Gastroesophageal sphincter (tissue), 4 donors: ENCODE measurements at places on chromosomes 4 and X.

DNA sequence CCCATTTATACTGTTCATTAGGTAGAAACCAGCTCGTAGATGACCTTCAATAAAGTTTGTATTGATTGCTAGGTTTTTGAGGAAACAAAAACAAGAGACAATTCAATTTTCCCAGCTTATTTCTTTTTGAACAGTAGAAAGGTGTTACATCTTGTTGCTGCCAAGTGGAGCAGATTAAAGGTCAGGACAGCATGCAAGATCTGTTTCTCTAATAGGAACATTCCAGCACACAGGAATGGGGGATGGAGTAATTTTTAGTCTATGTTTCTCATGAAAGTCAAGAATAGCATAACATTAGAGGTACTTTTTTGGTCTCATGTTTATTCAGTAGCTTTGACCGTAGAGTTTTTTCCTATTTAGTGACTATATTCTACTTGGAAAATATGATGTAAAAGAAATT lies 132.4 kb downstream of the IL1RAPL1 start:
- no peak for ATAC-seq

- ATAC-seq, result peak; percentile 89
These were observed 71.7 kb downstream of the DDX60L start for GRCh38 chr4:168408620-168409019.

DNA sequence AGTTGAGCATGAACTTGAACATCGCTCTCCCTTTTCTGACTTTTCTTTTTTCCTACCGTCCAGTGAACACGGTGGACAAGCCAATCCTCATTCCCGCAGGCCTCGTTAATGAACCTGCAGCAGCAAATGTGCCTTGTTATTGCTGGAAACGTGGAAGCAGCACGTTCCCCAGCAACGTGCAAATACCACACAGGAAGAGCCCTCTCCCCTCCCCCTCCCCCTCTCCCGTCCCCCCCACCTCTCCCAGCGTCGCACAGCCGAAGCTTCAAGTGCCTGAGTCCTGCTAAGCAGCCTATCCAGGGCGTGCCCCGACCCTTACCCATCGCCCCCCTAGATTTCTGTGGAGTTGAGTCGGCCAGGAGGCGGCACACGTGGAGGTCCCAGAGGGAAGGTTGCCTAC lies 219.9 kb downstream of the BCOR start:
- no peak for ATAC-seq

DNA sequence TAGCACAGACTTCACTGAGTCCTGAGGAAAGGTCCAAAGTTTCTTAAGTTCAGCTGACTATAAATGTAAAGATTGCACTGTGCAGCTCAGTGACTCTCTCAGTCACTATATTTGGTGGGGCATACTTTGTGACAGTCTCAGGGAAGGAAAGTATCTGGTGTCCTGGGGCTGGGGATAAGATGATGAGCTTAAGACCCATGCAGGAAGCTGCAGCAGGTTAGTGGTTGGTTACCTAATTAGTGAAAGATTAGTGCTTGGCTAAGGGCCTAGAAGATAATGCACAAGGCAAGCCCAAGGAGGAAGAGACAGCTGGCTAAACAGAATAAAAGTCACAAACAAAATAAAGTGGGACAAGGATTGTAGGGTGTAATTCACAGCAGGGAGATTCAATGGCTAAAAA lies 25.4 kb upstream of the SLITRK4 start:
- no peak for ATAC-seq

DNA sequence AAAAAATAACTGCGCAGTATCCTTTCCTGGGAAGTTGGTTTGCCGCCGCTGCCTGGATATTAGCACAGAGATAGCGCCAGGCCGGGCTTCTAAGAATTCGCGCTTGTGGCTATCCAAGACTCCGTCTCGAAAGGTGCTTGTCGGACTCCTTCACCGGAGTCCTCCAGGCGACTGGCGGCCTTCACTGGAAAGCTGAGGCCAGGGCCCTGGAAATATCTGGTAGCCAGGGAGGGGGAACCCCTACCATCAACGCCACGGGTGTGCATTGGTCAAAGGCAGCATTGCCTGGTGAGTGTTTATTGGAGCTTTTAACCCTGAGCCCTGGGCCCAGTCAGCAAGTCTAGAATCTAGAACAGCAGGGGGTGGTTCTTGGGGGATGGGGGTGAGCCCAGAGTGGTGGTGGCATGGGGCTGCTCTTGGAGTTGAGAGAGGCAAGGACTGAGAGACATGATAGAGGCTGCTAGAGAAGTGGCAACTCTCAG lies 577 bp upstream of the PIM2 start:
- ATAC-seq, result peak; percentile 20

DNA sequence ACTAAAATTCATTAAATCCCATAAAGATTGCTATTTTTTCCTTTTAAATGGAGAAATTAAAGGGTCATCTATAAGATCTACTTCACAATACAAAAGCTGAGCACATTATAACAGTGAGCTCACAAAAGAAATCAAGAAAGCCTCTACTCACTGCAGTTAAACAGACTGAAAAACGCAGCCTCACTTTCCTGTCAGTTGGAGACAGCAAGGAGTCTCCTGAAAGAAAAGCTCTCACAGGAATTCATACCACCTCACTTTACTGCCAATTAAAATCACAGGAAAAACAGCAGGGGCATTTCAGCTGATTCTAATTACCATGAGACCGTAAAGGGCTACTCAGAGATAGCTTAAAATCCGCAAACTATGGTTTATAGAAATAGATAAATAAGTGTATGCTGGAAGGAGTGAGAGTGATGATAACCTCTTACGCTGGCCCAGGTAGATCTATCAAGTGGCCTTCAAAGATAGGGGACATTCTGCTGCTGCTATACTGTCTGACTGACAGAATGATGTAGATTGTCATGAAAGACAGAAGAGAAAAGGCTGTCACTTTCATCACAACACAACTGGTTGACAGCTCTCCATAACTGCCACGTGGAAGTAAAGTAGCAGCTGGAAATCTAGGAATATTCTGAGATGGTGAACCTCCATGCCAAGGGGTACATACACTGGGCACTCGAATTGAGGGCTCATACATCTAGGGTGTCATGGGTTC lies 1333.7 kb upstream of the DIAPH2 start:
- no peak for ATAC-seq

DNA sequence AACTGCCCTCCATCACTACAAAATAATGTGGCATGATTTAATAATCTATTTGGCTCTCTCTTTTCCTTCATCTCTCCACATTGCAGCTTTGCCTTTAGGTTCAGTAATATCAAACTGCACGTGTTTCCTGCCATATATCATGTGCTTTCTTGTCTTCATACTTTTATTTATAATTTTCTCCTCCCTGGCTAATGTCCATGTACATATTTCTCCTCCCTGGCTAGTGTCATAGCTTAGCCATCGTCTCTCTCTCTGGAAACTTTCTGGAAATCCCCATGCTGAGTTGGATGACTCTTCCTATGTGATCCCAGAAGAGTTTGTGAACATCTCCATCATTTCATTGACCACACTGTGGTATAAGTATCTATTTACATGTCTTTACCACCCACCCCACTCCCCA lies 21.3 kb upstream of the PDGFC start:
- no peak for ATAC-seq

DNA sequence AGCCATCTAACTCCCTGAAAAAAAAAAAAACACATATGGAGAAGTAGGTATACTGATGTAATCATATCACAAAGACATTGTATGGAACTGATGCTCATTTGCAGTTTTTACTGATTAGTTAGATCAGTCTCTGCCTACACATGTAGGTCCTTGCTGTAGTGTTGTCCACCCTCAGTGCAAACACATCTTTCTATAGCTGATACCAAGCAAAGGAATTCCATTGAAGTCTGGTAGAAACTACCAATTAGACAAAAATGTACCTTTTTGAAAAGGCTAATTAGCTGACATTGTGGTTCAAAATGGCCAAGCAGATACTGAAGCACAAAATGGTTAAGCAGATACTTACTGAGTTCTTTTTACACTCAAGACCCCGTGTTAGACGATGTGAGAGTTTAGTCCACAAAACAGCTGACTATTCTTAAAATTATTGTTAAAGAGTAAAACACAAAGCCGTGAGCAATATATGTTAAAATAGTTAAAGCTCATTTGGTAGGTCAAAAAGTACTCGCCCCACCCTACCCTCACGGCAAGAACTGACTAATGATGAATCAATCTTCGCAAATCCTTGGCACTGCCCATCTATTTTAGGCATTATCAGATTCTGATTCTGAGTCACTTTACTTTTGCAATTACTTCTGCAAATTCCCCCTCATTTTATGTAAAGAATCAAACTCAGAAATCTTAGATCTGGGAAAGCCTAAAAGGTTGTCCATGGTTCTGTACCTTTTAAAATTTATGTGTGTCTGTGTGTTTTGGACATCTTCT lies 40.4 kb downstream of the COL4A6 start:
- ATAC-seq, result no peak

DNA sequence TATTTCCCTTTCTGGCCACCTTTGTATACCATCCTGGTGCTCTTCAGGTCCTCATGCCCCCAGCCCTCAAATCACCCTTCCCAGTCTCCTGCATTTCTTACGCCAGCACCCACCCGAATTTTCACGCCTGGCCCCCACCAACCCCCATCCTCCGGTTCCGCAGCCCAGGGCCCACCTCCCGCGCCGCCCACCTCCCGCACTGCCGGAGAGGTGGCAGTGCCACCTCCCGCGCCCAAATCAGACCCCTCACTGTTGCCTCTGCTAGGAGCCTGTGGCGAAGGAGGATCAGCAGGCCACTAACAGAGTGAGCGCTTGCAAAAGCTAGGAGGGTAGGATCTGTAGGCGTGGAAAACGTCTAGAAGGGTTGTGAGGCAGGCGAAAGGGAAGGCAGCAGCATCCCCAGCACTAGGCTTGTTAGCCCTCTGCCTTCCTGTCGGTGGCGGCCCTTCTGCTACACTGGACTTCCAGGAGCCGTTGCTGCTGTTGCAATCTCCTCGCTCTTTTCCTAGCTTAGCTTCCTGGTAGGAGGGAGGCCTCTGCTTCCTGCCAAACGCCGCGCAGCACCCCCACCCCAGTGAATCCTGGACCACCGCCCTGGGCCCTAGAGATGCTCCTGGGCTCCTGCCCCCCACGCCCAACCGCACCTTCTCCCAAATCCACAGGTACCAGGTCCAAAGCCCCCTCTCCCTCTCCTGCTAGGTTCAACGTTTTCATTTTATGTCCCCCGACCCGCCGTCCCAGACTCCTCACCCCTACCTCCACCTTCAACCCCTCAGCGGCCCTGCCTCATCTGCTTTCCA lies 51.0 kb downstream of the SPIN2B start:
- ATAC-seq, result no peak

DNA sequence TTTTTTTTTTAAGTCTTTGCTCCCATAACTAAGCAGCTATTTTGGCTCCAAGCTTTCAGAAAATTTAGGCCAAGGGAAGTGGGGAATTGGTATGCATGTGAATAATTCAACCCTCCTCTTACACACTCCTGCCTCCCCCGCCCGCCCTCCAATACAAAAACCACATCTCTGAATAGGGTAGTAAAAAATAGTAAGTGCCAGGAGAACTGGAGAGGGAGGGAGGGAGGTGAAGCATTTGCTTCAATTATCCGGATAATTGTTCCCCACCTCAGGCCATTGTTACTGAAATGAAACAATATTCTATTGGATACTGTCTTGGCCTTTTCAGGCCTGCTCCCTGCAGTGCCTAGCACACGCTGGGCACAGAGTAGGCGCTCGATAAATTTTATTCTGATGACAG lies 5.5 kb upstream of the GSX2 start:
- ATAC-seq, result no peak

DNA sequence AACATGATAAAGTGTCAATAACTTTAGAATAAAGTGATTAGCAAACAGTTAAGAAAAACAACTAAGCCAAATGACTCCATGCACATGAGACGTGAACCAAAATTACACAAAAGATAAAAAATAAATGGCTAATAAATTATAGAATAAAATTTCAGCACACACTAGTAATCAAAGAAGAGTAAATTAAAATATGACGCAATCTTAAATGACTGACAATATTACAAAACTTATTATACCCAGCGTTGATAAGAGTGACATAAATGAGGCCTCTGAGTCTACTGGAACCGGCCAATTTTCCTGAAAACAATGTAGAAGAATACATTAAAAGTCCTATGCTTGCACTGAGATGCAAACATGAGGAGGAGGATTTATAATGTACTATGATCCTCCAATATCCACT lies 187.4 kb downstream of the DHX15 start:
- ATAC-seq, result no peak

DNA sequence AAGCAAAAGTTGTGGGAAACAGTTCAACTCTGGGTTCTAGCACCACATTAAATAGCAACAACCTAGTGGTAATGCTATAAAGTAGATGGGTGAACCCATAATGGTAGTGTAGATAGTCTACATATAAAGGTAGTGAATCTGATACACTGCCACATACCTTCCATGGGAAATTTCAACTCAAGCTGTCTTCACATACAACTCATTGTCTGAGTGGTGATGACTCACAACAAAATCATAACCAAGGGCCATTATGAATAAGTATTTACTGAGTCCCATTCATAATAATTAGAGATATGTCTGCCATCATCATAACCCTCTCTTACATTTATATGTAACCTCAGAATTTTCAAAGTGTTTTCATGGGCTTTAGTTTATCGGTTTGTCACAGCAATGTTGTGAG lies 34.8 kb downstream of the EGF start:
- ATAC-seq, result no peak

DNA sequence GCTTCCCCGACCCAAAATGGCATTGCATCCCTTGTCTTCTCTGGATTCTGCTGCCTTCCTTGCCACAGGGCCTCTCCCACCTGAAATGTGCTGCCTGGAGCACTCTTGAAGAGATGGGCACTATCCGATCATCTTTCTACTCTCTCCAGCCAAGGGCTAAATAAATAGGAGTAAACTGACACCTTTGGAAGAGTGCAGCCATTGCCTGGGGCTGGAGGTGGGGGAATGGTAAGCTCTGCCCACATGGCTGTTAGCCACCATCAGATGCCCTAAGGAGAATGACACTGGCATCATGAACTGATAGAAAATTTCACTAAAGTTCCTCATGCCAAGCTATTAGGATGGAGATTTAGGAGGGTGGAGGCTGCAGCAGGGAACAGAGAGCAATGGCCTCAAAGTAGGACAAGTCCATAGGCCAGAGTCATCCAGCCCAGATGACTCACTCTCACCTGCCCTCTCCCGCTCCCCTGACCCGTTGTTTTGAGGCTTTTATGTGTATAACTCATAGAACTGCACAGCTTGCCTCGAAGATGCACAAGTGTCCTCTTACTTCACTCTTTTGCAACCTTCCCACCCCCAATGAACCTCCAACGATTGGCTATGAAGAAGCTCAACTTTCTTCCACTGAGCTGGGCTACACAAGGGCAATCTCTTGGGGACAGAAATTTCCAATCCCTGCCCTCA lies 822 bp upstream of the PFKFB1 start:
- ATAC-seq, result no peak

DNA sequence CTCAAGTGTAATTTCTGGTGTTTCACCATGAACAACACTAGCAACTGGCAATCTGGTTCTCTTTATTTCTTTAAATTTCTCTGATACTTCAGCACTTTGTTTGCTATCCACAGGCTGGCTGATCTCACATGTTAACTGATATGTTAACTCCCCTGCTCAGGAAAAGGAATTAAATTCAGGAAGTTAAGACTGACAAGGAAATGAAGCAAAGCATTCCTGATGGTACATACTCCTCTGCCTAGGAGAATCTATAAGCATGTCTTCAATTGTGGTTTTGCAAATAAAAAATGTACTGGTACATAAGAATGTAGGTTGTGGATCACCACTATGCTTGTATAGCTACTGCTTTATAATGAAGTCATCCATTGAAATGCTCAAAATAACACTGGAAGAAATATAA lies 1119.2 kb upstream of the INTU start:
- no peak for ATAC-seq
